Pulmonary artery endothelial cell (primary cell): ENCODE measurements at places on chromosomes 1 and 21. TPM values are rescaled to one million over a fixed set of nuclear protein-coding genes. Genes with fewer than 3 reads are reported as not detected.

ZBTB8A gene
- 6.9 and 10.4 TPM in 2 replicates for total RNA-seq

SYCP1 gene
- total RNA-seq, result not detected in 2 replicates

SLC44A5 gene
- 3.0 and 13.3 TPM in 2 replicates for total RNA-seq

TEDDM1 gene
- total RNA-seq, result not detected in 2 replicates

RAB42 gene
- total RNA-seq, result 1.7 and 2.0 TPM in 2 replicates

CFHR3 gene
- not detected in 2 replicates for total RNA-seq

C1orf94 gene
- not detected in 2 replicates for total RNA-seq

USP25 gene
- 58.8 and 69.2 TPM in 2 replicates for total RNA-seq

TMEM240 gene
- total RNA-seq, result 2.2 and 3.0 TPM in 2 replicates

JAM2 gene
- total RNA-seq, result 2.2 TPM in 2 replicates

MYOG gene
- not detected in 2 replicates for total RNA-seq

DRAXIN gene
- total RNA-seq, result 0.11 and 0.33 TPM in 2 replicates

FAAH gene
- 0.39 and 0.46 TPM in 2 replicates for total RNA-seq

S100A8 gene
- not detected in 2 replicates for total RNA-seq

FAM131C gene
- total RNA-seq, result 0.14 and 0.20 TPM in 2 replicates

B4GALT2 gene
- total RNA-seq, result 75.5 and 100 TPM in 2 replicates

PPOX gene
- total RNA-seq, result 16.0 and 19.1 TPM in 2 replicates
